ENCODE measurements at places on chromosomes 12 and 14.

DNA sequence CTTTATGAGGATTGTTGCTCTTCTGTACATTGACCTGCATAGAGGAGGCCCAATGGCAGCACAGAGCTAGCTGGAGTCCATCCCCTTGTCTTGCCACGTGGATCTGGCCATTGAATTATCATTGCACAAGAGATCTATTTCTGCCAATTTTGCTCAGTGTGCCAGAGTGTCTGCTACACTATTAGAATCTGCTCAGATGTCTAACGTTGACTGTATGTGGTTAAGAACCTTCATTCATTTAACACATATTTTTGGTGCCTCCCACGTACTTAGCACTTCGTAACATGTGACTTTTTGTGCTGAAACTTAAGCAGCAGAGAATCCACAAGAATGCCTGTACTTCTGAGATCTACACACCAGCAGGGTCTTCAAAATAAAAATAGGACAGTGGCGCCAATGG is 166.0 kb upstream of the VASH1 start:
- DNase-seq = no peak

DNA sequence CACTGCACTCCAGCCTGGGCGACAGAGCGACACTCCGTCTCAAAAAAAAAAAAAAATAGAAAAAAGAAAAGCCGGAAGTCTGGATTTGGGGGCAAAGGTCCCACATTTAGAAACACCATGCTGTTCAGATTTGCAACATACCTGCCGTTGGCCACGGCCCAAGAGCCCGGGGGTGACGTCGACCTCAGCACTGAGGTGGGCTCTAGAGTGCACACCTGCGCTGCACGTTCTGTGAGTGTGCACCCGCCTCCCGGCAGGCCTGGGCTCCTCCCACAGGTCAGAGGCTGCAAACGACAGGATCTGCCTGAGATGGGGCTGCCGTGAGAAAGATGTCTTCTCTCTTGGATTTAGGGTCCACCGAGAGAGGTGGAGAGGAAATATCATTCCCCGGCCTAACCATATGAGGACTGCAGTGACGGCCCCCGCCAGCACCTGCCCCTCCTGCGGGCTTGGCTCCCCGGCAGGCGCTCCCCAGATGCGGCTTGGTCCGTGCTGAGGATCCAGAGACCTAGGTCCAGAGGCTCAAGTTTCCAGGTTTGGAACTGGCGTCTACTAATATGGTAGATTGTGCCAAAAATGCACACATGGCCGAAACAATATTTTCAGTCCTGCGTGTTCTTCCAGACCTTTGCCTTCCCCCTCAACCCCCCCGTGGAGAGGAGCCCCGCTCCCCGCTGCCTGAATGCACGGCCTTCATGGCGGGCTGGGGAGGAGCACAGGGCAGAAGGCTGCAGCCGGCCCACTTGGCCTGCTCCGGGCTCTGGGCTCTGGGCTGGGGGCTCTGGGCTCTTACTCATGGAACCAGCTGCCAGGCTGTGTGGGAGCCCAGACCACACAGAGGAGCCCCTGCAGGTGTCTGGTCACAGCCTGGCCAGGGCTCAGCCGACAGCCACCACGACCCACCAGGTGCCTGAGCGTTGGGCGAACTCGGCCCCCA is 58.8 kb upstream of the FBRSL1 start:
- no peak for DNase-seq

DNA sequence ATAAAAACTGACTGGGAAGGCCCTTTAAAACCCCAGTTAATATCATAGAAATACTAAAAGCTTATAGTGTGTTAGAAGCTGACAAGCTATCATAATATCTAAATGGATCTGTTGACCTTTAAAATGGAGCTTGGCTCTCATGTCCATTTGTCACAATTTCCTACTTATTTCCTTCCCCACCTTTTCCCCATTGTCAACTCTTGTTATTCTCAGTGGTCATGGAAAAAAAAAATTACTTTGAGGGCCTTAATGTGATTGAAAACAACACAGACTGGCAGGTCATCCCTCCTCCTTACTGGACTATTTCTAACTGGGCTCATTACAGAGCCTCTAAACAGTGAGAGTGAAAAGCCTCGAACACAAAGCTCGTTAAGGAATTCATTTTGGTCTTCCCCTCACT is 13.7 kb upstream of the WNK1 start:
- no peak for DNase-seq

DNA sequence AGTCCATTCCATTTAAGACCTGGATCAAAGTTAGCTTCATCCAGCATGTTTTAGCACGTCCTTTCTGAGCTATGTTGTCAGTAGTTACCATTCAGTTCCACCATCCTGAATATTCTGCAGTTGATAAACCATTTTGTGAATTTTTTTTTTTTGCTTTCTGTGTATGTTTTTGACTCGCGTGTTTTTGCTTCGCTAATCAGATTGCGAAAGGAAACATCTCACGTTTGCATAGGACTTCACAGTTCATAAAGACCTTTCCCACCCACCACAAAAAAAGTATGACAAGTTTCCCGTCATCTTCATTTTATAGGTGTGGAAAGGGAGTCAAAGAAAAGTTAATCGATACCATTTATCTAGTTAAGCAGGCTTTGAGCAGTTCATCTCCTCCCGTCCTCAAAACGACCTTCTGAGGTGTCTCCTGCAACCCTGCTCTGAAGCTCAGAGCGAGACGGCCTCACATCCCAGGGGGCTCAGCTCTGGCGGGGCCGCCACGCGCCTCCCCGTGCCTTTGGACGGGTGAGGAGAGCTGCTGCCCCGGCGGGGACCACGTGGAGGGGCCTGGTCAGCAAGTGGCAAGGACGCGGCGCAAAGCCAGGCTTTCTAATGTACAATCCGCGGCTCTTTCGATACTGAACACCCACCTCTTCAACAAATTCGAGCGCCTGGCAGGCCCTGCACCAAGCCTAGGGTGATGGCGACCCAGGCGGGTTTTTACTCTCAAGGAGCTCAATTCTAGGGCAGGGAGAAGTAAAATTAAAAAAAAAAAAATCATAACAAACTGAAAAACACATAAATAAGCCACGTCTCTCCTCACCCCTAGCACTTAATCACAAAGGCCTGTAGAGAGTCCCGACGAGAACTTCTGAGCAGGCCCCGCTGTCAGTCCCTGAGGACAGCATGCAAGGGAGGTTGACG is 988 bp upstream of the TMEM263 start:
- DNase-seq = no peak

DNA sequence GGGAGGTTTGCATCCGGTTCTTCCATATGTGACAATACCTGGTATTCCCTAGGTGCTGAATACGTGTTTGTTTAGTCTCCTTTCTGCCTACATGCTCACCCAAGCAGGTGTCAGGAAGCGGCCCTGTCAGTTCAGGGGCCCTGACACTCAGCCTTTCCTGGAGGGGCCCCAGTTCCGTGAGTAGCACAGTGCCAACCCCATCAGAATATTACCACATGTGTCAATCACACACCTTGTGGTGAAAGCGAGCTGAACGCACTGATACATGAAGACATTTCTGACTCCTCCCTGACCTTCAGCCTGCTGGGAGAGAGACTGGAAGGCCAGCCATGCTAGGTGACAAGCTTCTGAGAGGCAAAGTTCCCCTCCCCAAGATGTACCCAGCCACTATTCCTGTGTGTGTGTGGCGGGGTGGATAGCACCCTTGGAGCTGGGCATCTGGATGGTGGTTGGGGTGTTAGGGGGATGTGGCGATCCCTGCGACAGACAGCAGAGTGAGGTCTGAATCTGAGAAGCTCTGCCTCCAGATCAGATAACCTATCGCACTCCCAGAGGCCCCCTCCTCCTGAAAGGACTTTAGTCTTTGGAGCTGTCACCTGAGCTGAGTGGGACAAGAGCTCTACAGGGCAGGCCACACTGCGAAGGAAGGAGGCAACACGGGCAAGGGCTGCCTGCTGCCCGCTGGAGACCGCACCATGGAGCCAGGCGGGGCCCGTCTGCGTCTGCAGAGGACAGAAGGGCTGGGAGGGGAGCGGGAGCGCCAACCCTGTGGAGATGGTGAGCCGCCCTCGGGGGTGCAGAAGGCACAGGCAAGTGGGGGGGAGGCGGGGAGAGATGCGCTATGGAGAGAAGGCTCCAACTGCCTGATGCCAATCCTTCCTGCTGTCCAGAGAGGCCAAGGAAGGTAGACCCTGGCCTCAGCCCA is at the start of gene SOAT2:
TSS of gene SOAT2 (plus strand) at position 604 of the 925 bp plus-strand sequence. CDS start at position 696, 92 bp downstream.
- no peak for DNase-seq

GRCh38 chr14:32677129-32677780 is 261.4 kb upstream of the NPAS3 start:
- DNase-seq = no peak

- DNase-seq = no peak
These were observed 229.2 kb downstream of the EMP1 start for GRCh38 chr12:13425766-13426165.

DNA sequence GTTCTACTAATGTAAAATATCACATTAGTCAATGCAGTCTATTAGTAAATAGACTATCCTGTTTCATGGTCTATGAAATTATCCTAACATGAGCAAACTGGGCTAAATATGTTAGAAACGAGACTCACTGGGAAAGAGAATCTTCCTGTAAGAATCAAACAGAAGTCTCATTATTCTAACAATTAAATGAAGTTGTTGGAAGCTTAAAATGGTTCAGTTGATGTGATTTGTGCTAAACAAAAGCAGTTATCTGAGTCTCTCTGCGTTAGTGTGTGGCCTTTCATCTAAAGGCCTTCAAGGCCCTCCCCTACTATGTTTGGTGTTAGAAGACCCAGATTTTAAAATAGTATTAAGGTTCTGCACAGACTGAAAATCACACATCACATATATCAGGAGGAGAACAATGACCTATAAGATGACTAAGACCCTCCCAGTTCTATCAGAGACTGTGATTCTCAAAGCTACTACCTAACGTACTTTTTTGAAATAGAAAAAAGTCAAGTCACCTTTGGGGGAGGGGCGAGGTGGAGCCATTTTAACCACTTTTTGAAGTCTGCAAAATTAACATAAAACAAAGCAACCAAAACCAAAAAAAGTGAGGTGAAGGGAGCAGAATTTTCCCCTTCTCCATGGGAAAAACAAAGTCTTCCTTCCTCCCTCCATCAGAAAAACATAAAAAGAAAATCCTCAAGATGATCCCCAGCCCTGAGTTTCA is 82.3 kb downstream of the DENND5B start:
- no peak for DNase-seq

Data from activated CD8-positive, alpha-beta memory T cell treated with anti-CD3 and anti-CD28 coated beads for 4 hours (primary cell).